ENCODE measurements at places on chromosomes 4 and X.

DNA sequence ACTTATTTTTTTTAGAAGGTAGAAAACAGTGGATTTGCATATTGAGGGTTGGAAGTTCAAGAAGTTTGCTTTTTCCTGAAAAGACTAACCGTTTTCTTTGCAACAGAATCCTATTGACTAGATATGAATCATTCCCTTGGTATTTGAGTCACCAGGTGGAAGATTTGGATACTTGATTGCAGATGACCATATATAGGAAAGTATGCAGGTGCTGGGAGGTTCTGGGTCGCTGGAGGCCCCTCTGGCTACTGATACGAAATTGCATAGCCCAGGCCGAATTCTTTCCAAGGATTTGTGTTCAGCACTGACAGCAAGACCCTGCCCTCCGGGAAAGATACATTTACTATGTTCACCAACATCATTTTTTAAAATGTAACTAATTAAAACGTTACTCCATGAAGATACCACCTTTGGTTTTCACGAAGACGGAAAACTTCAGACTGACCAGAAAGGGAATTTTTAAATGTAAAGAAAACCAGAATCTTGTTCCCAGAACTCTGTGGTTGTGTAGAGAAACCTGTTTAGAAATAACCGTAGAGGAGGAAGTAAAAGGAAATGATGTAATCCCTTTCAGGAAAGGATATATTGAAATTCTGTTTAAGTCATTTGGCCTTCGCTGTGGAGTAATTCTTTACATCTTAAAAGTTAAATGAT is 946 bp downstream of the ANXA3 start:
- no peak for DNase-seq

DNA sequence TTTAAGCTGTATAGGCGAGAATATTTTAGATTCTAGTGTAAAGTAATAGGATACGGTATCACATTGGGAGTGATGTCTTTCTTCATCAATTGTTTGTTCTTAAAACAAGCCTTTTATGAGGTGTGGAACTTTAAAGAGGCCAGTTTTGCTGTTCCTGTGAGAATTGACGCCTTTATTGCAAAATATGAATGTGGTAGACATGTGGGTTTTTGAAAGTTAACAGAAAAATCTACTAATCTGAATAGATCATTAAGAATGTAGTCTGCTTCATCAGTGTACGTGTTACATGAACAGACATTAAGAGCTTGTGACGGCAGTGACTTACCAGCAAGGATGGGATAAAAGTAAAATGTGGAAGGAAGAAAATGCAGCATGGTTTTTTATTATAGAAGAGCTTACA is 63.8 kb downstream of the STOX2 start:
- no peak for DNase-seq

DNA sequence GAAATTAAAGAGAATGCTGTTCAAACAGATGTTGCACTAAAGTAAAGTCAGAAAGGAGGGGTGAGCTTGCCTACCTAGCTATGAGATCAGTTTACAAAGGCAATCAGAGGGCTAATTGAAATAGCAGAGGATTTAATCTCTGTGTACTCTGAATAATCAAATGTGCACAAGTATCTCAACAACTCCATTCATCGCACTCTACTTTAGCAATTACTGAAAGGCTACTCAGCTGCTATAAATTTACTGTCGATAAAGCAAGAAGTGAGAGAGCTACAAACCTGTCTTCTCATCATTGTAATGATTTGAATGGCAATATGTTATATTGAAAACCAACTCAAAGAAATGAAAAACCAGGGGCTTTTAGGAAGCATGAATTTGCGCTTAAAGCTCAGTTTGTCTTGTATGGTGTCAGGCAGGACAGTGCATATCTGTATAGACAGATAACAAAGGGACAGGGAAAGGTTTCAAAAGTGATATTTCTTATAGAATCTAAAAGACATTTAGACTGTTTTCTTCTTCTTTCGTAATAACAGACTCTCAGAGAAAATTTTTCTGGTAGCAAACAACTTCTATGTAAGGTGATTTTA is 34.8 kb downstream of the GC start:
- no peak for DNase-seq

DNA sequence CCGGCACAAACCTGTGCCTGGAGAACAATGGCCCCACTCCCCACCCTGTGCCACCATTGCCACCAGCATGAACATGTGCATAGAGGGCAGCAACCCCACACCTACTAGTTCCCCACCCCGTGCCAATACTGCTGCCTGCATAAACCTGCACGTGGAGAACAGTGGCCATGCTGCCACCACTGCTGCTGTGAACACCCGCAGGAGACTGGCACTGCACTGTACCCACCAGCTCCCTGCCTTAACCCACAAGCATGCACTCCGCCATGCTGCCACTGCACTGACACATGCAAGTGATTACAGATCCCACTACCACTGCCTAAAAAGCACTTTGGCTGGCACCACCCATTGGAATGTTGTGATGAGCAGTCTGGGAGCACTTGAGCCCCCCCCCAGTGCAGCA is 77.3 kb downstream of the NAA11 start:
- DNase-seq: no peak

- DNase-seq: no peak
These were observed 115.1 kb upstream of the PITX2 start for GRCh38 chr4:110737931-110738330.

DNA sequence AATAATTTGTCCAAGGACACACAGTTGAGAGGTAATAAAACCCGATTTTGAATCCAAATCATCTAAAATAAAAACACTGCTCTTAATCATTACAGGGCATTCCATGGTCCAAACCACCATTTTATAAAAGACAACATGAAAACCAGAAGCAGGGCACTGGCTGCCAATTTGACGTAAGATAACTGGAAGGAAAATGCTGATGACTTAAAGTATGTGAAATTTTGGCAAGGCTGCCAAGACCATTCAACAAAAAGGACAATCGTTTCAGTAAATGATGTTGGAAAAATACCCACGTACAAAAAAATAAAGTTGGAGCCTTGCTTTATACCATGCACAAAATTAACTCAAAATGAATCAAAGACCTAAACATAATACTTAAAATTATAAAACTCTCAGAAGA is 344.4 kb downstream of the RAPGEF2 start:
- DNase-seq: no peak

All from cortex of kidney (tissue), 1 donor.